ENCODE measurements at places on chromosomes 4 and X.

GRCh38 chrX:132602701-132603100 lies 113.9 kb upstream of the MBNL3 start:
- DNase-seq, result no peak

DNA sequence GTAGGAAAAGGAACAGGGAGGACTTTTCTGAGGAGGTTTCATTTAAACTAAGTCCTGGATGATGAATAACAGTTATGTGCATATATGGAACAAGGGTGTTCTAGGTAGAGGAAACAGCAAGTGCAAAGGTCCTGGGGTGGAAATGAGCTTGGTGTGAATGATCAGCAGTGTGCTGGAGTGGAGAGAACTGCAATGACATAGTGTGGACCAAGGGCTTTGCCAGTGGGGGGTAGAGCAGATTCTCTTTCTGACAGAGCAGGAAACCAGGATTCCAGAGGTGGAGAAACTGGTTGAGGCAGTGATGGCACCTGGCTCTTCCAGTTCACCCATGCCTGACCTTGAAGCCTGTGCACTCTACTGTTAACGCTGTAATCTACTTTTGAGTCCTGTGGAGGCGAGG lies 1.7 kb downstream of the PPP1R3F start:
- no peak for DNase-seq

DNA sequence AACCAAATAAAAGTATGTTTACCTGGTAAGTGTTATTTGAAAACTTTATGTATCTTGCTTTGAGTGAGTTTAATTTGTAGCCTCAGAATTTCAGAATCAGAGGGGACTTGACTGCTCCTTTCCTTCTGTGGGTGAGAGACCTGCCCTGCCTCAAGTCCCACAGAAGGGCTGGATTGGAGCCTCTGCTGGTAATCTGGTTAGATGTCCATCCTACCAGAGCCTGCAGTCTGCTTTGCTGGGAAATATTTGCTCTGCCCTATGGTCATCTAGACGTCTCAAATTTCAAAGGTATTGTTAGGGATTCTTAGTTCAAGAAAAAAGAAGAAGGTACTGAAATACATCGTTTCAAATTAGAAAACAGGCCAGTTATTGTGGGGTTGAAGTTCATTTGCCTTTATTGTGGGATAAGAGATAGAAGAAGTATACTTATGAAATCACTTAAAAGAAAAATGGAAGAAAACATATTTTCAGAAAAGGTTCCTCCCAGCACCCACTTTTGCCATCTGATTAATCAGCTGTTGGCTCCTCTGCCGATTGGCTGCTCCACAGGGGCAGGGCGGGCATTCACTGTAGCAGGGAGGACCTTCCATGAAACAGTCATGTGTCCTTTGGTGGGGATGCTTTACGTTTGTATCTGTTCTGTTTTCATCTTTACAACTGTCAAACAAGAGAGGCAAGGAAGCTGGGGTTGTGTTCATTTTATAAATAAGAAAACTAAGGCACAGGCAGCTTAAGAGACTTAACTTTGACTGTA lies 73.3 kb upstream of the TLR2 start:
- DNase-seq, result no peak

GRCh38 chrX:75278991-75279390 lies 5.1 kb downstream of the UPRT start:
- no peak for DNase-seq

DNA sequence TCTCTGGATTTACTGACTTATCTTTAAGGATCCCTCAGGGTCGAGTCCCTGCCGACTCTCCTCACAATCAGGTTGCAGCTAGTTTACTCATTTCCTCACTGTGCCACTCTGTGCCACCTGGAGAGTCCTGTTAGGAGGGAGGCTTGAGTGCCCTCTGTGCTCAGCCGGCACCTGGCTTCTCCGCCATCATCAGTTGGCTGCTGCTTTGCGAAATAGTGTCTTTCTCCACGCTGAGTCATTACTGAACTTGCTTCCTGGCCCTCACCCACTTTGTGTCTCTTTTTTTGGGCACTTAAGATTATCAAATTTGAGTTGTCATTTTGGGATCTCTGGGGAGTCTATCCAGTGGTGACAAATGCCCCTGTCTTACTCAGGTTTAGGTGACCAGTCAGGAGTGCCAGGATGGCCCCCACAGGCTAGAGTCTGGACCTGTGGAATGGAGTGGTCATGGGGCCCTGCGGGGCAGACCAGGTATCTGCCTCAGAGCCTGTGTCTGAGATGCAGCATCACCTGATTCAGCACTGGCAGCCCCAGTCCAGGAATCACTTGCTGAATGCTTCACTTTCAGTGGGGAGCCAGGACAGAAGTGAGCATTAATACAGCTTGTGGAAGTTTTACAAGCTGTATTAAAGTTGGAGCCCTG lies 37.7 kb downstream of the JADE1 start:
- no peak for DNase-seq

DNA sequence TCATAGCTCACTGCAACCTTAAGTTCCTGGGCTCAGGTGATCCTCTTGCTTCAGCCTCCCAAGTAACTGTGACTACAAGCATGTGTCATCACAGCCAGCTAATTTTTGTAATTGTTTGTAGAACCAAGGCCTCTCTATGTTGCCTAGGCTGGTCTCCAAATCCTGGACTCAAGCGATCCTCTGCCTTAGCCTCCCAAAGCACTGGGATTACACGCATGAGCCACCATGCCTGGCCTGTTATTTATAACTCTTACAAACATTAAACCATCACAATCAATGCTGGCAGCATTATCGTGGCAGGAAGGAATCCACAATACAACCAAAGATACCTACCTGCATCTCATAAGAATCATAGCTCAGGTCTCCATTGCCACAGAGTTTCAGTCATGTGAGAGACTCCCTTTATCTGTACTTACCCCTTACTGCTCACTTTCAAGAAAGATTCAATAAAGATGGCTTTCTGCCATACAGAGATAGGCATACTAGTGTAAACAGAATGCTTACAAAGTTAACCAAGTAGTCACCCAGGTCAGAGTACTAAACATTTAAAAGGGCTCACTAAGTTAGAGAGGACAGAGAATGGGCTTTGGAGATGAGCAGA lies 48.5 kb downstream of the SMIM31 start:
- DNase-seq, result no peak

GRCh38 chr4:151296227-151296626 lies 19.3 kb downstream of the PRSS48 start:
- DNase-seq, result no peak

DNA sequence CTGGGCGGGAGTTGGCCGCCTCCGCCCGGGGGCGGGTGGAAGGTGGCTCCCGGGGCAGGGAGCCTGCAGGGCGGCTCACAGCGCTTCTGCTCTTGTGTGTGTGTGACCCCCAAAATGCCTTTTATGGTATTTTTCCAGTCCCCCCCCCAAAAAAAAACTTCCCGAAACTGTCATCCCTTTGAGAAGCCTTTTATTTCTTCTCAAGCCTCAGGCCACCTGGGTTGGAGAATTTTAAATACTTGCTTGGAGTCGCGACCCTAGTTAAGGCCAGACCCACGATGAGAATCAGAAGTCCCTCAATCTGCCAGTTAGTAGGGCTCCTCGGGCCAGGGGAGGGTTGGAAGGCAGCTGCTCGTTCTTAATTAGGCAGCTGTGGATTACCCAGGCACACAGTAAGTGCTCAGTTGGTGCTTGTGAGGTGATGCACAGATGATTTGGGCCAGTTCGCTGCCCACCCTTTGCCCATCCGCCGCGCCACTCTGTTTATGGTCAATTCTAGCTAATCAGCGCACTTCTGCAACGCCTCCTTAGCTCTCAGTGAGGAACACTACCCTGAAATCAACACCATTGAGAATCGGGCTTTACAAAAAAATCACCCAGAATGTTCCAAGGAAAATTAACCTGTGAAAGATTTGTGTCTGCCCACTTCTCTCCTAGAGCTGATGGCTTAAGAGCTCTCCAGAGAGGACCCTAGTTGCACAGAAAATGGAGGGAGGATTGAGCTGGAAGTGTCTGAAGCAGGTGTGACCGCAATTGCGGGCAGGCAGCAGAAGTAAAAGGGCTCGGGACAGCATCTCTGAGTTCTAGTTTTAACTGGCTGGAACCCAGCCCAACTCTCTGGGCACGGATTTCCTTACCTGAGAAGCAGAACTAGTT lies 648 bp upstream of the SCD5 start:
- DNase-seq, result no peak

DNA sequence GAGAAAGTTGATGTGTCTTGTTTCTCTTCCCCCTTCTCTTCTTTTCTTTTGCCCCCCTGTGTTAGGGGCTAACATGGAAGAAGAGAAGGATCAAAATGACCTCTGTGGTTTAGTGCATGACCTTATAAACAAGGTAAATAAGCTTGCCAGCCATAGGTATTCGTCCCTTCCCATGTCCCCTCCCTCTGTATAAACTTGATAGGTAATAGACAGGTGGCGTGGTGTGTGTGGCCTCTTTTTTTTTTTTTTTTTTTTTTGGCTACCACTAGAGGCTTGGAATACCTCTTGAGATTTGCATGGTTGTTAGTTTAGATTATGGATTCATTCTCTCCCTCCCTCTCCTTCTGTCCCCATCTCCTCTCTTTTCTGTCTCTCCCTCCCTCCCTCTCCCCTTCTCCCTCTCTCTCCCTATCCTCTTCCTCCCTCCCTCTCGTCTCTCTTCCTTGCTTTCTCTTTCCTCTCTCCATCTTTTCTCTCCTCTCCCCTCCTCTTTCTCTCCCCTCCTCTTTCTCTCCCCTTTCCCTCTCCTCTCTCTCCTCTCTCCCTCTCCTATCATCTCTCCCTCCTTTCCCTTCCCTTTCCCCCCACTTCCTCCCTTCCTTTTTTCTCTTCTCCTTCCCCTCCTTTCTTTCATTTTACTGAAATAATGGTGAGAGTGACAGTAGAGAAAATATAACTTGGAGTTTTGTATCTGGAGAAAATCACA lies 134.4 kb downstream of the AFF1 start:
- DNase-seq, result no peak

DNA sequence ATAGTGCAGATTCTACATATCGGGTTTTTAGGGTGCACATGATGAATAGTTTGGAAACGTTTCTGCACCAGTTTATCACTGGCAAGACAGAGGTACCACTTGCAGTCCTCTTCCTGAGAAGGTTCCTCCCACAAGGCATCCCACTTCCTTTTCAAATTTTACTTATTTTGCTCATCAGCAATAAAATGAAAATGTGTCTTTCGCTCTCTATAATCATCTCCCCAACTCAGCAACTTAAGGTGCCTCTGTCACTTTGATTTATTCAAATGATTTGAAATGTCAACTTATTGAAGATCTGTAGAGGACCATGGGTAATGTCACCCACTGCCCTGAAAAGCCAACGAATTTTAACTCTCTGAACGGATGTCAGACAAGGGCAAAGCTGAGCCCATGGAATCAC lies 53.2 kb downstream of the VGLL1 start:
- no peak for DNase-seq

DNA sequence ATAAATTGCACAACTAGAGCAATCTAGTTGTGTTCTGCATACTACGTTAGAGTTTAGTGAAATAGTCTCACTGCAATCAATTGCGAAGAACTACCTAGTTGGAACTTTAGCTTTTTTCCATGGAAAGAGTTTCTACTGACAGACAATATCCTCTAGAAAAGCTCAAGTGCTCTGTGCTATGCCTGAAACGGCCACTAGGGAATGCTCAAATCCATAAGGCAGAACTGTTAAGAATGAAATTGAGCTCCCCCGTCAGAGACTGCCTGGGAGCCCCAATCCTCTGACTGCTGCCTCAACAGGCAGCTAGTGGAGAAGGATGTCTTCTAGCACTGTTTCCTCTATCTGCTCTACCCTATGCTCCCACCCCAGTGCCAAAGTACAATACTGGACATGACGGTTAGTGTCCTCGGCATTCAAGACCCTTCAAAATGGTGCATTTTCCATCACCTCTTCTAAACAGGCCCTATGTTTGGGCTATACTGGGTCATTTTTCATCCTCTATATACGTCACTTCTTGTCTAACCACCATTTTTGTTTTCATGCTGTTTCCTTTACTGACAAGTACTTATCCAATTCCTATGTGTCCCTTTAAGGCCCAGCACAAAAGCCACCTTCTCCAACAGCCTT lies 35.3 kb downstream of the FRMD7 start:
- DNase-seq, result peak; percentile 54

- DNase-seq, result no peak
Measured at GRCh38 chr4:41154814-41155177, 59.5 kb downstream of the APBB2 start.

DNA sequence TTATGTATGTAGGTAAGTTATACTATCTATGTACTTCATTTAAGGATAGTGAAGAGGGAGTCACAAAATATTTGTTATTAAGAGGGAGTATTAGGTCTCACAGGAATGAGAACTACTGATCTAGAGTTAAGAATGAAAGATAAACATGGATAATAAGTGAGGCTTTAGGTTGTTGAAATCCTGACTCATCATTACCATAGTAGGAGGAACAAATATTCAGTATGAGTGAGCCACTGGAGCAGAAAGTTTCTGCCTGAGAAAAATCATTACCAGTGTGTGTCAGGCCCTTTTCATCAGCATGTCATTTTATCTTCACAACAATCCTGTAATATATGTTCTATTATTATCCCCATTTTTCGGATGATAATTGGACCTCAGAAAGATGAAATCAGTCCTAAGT lies 27.2 kb upstream of the IGSF1 start:
- DNase-seq, result no peak

DNA sequence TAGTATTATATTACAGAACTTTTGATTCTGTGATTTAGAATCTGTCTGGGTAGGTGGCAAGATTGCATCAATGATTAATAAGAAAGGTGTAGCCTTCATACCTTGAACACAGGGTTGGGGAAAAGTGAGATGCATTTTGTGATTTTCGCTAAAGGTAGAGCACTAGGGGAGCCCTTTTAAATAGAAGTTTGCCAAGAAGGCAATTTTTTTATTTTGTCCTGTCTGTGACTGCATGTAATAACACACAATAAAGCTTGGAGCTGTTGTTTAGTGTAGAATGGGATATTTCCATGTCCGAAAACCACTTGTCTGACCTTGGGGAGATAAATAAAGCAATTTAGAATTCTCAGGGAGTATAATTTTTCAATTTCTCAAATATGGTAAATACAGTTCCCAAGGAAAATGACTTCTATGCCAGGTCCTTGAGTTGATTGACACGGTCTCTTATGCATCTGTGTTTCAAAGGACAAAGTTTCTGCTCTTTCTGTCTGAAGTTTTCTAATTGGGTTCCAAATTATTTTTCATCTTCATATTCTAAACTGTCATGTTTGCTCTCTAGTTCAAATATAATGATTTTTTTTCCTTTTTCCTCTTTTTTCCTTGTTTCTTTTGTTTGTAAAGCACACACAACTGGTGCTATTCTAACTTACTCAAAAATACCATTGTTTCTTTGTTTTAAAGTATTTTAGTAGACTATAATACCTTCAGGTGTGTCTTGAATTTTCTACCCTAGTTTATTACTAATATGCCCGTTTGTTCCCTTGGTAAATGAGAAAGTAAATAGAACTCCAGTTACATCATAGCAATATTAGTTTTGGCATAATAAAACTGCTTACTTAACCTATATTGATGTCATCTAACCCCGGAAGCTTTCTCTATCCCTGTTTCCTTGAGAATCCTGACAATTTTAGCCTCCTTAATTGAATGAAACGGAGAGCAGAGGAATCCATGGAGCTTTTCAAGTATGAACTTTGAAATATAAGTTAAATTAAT lies 87.8 kb upstream of the BMPR1B start:
- no peak for DNase-seq
